Activated CD8-positive, alpha-beta memory T cell treated with anti-CD3 and anti-CD28 coated beads for 4 hours (primary cell): ENCODE measurements at places on chromosomes 12 and 14.

- DNase-seq, result no peak
Observed at GRCh38 chr14:52402812-52403526, 88.9 kb downstream of the PTGER2 start.

DNA sequence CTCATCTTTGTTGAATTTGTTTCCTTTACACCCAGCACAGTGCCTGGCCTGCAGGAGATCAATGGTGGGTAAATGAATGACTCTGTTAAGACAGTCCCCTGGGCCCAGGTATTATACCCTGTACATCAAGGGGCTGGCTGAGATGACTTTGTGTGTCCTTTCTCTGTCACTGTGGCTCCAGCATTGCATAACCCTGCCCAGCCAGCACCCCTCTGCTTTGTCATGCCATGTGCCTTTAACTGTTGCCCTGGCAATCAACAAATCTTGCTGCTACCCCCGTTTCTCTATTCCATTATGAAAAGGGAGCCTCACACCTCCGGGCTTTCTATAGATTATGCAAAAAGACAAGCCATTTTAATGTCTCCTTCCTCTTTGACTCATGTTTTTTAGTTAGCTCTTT is 7.6 kb upstream of the FLVCR2 start:
- DNase-seq, result no peak

- DNase-seq, result no peak
Observed at GRCh38 chr14:75928690-75929181, 53.1 kb downstream of the TGFB3 start.

- DNase-seq, result no peak
Observed at GRCh38 chr12:21849878-21850277, 75.4 kb upstream of the KCNJ8 start.

DNA sequence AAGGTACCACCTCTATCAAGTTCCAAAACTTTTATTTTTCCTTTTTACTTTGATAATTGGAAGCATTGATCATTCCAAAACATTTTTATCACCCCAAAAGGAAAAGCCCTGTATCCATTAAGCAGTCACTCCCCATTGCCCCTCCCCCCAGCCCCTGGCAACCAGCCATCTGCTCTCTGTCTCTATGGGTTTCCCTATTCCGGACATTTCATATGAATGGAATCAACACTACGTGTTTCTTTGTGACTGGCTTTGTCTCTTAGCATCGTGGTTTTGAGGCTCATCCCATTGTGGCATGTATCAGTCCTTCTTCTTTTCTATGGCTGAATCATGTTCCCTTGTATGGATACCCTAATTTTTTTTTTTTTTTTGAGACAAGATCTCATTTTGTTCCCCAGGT is 18.0 kb upstream of the PHETA1 start:
- no peak for DNase-seq

DNA sequence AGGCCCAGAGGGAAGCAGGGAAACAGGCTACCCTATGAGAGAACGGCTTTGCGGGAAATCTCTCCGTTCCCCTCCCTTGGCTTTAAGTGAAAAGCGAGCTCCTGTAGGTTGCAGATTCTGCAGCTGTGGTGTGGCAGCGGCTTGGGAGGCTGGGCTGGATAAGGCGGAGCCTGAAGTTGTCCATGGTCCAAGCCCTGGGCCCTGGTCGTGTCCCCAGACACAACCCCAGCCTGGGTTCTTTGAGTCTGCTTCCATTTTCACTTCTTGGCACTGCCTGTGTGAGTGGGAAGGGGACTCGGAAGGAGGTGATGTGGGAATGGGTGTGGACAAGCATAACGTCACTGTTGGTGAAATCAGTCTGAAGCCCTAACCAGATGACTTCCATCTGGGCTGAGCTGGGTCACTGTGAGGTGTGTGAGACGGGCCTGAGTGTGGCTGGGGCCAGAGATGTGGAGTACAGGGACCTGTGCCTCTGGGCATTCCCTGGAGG is 43.0 kb upstream of the CTDSP2 start:
- no peak for DNase-seq

DNA sequence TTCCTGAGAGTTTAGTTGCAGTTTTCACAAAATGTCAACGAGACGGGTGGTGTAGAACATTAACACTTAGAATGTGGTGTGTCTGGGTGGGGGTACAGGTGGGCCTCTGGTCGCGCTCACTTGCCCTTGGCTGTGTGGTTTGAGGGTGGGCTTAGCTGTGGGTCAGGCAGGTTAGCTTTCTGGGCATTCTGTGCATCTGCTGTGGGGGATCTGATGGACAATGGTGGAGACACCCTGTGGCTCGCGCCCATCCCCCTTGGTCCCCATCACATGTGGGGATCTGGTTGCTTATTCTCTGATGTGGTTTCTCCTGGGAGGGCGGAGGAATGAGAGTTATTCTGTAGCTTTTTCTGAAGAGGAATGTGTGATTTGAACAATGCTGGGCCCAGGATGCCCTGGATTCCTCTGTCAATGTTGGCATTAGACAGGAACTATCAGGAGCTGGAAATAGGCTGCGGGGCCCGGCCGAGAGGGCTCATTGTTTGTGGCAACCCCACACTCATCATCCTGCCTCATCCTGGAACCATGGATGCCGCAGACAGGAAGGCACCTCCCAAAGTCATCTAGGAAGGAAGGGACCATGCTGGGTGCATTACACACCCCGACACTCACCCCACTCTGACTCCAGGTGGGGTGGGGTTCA is 101.6 kb downstream of the TSPAN9 start:
- DNase-seq, result no peak

DNA sequence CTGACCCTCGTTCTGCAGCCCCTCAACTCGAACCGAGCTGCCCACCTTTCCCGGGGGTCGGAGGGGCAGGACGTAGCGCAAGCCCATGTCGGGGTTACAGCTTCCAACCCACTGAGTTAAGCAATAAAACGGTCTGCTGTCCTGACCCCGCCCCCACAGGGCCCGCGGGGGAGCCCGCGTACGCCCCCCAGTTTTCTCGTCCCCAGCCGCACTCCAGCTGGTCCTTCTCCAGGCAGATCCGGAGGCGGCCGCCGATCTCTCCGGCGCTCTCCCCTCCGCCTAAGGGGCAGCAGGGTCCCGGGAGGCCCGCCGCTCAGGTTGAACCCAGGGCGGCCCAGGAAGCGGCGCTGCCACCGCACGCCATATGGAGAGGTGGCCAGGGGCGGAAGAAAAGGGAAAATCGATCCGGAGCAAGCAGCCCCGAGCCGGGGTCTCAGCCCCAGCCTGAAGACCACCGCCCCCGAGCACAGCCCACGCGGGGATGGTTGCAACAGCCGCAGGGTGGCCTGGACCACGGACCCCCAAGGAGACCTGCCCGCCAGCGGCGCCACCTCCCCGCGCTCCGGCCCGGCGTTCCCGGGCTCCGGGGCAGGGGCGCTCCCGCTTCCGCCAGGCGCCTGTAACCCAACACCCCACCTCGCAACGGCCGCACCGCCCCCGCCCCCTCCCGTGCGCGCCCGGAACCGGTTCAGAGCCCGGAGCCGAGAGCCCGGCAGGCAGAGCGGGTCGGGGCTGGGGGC is 760 bp downstream of the ACTN1 start:
- DNase-seq, result no peak

- DNase-seq, result no peak
Observed at GRCh38 chr14:52650774-52651173, 44.6 kb downstream of the ERO1A start.
